ENCODE measurements at places on chromosomes 2 and 18.
A peak's percentile ranks its signal among the peaks of the same experiment; 100 is the strongest.

- no peak for DNase-seq
These were observed 41.8 kb upstream of the AFF3 start for GRCh38 chr2:100184055-100184737.

DNA sequence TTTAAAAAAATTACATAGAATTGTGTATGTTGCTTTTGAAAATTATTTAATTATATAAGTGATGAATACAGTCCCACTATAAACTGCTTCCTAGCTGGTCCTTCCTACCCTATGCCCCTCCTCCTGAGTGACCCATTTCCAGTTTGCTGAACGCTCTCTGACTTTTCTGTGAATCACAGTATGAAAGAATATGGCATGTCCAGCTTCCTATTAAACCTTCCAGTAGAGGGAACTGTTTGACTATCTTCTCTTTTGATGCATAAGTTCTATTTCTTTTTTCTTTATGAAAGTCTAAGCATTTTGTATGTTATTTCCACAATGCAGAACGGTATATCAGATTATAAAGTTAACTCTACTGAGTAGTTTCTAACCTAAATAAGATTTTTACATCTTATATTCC is 41.3 kb downstream of the PSMG2 start:
- DNase-seq, result peak; percentile 88

DNA sequence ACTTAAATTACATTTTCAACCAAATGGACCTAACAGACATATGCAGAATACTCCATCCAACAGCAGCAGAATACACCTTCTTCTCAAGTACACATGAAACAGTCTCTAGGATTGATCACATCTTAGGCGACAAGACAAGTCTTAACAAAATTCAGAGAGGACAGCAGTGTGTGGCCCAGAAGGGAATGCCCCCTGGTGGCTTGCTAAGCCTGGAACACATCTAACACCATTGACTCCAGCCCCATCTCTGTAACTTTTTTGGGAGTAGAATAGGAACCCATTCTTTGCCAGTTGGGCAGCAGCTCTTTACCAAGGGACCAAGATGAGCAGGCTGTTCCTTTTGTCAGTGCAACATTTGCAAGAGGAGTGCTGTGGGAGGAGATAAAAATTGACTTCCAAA is 249.9 kb downstream of the PLCL1 start:
- no peak for DNase-seq

GRCh38 chr18:62987055-62987830 is 271.9 kb downstream of the PHLPP1 start:
- no peak for DNase-seq

GRCh38 chr2:119491776-119492525 is 32.3 kb downstream of the SCTR start:
- DNase-seq, result peak; percentile 85

GRCh38 chr18:63320975-63321265 is 1.4 kb upstream of the BCL2 start:
- no peak for DNase-seq

DNA sequence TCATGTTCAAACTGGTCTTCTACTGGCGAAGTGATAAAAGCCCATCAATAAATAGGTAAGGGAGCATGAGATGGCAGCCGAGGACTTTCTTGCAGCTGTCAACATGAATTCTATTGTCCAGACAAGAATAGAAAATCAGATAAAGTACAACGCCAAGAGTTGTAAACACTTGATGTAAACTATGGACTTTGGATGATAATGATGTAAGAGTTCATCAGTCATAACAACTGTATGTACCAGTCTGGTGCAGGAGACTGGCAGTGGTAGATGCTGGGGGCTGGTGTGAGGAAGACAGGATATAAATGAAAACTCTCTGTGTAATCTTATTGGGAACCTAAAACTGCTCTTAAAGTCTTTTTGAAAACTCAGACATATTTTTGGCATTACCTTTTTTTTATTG is 155.9 kb upstream of the RASGRP3 start:
- DNase-seq, result no peak

Measured in kidney capillary endothelial cell (primary cell).